SJSA1 (cell line): ENCODE measurements at places on chromosomes 1 and 21. TPM values are rescaled to one million over a fixed set of nuclear protein-coding genes. Genes with fewer than 3 reads are reported as not detected.

GRCh38 chr21:26840912-26841311, 4.3 kb downstream of the ADAMTS1 start:
- DNase-seq, result peak; percentile 80

DNA sequence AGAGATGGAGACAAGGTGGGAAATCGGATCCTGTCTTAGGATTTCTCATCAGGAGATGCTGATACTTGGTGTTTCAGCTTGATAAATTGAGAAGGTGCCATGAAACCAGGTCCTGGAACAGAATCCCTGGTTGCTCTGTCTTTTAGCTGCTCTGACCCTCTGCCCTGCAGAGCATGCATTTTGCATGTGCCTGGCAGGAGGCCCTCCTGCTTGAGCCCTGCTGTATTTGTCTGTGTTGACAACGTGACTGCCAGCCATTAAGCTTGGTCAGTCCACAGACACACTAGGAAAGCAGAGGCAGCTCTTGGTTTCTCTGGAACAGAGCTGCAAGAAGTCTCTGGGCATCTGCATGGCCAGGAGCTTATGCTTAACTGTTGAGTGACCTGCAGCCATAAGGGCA, 2.5 kb downstream of the SLC25A44 start:
- no peak for DNase-seq

The ACBD3 gene
- total RNA-seq, result 44.4 and 62.6 TPM in 2 replicates

DNA sequence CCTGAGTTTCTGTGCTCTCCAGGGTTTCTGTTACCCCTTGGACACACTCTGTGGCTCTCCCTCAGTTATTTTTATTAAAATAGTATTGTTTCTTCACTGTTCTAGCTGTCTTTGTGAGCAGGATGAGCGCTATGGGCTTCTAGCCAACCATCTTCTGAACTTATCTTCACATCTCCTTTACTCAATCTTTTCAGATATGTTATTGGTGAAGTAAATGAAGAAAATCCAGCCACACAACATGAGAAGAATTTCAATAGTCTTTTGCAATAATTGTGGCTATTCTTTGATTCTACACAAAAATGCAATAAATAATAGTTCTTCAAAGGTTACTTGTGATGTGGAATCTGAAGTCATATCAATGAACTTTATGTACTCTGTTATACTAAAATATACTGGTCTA, 80.3 kb upstream of the CAMK1G start:
- DNase-seq, result no peak

GRCh38 chr1:108082001-108082400, 117.0 kb upstream of the VAV3 start:
- no peak for DNase-seq

- no peak for DNase-seq
These were observed 57.7 kb downstream of the ATG4C start for GRCh38 chr1:62841587-62842169.
